ENCODE measurements at places on chromosomes 1 and 21.
A peak's percentile ranks its signal among the peaks of the same experiment; 100 is the strongest.

- DNase-seq = peak; percentile 85
Measured at GRCh38 chr1:203038217-203038741, 12.0 kb downstream of the PPFIA4 start.

DNA sequence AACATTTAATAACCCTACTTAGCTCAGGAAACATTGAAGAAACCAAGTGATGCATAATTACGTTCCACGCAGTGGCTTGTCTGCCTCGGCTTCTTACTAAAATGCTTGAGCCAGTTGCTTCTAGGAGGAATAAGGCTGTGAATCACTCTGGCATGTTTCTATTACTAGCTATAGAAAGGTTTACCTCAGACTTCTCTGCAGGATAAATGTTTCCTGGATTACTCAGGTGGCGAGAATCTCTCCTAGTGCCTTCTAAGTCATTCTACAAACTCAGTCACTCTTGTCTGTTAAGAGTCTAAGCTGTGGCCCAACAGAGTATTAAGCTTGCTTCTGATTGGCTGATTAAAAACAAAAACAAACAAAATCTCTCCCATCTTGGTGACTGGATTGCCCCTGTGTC lies 92.0 kb upstream of the RALGPS2 start:
- DNase-seq = no peak

GRCh38 chr21:44967082-44968047 lies 27.5 kb downstream of the SLX9 start:
- DNase-seq = no peak

- peak; percentile 94 for DNase-seq
Measured at GRCh38 chr1:9823943-9824701, at the start of gene CLSTN1. CLSTN1 (minus strand) TSS chr1:9823965; CDS start chr1:9823733, 232 bp downstream.

DNA sequence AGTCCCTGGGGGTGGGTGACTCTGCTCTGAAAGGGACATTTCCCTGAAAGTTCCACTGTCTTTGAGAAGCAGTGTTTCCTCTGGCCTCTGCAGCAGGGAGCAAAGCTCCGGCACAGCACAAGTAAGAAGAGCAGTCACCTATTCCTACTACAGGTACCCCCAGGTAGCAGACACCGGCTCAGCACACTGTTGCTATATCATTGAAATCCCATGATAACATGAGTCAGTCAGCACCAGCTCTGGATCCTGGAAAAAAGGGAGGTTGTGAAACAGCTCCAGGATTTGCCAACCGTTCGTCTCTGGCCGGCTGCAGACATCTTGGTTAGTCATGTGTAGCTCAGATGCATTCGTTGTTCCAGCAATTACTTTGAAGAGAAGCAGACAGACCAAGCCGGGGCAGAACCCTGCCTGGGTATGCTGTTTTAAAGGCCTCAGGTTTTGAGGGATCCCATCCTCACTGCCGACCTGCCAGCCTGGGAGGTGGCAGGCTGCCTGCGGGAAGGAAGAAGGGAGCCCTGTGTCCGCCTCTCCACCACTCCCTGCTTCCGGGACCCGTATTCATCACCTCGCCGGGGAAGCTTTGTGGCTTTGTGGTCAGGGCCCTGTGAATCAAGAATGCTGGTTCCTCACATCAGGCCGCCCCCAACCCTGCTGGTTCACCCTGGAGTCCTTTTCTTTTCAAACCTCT lies 139.2 kb downstream of the CLIC6 start:
- DNase-seq = no peak

DNA sequence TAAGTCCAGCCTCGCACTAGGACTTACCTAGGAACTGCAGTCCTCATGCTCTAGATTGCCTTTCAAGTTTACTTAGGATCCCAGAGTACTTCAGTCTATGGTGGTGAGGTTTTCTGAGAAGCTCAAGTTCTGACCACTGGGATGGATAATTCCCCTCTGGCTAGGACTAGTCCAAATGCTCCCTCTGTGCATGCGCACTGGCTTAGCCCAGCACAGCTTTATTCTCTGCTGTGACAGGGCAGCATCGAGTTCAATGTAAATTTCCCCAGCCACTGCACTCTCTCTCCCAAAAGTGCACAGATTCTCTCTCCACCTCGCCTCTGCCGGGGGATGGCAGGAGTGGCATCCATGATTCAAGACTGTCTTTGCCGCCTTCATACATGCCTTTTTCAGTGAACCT lies 241.6 kb downstream of the ZNF326 start:
- no peak for DNase-seq

- no peak for DNase-seq
Measured at GRCh38 chr1:28966617-28967016, 52.2 kb downstream of the EPB41 start.

DNA sequence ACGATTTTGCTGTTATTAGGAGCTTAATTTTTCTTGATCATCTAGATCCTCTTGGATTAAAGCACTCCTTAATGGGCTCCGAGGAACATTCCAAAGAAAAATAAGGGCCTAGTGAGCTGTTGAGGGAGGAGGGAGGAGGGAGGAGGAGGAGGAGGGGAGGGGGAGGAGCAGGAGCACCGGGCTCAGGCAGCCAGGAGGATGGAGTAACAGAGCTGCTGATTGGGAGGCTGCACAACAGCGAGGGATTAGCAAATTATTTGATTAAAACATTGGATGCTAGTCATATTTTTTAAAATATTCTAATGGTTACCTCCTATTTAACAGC lies 302.1 kb upstream of the RRP15 start:
- DNase-seq = no peak

- no peak for DNase-seq
Measured at GRCh38 chr1:223323491-223324484, 40.2 kb downstream of the SUSD4 start.

DNA sequence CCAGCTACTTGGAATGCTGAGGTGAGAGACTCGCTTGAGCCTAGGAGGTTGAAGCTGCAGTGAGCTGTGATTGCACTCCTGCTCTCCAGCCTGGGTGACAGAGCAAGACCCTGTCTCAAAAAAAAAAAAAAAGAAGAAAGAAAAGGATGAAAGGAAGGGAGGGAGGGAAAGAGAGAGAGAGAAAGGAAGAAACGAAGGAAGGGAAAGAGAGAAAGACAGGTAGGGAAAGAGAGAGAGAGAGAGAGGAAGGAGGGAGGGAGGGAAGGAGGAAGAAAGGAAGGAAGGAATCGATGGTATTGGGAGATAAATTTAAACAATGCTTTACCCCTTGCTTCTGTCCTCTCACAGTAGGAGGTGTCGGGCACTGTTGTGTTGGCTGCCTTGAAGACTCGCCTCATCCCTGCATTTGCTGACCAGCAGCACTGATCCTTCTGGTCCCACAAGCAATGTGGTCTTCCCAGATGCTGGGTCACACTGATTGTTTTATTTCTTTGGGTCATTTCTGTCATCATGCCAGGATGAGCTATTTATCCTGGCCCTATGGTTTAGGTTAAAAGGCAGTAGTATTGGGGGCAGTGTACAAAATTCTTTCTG lies 30.9 kb downstream of the GPR137B start:
- DNase-seq = no peak

GRCh38 chr21:40015818-40016217 lies 148.6 kb downstream of the PCP4 start:
- no peak for DNase-seq

DNA sequence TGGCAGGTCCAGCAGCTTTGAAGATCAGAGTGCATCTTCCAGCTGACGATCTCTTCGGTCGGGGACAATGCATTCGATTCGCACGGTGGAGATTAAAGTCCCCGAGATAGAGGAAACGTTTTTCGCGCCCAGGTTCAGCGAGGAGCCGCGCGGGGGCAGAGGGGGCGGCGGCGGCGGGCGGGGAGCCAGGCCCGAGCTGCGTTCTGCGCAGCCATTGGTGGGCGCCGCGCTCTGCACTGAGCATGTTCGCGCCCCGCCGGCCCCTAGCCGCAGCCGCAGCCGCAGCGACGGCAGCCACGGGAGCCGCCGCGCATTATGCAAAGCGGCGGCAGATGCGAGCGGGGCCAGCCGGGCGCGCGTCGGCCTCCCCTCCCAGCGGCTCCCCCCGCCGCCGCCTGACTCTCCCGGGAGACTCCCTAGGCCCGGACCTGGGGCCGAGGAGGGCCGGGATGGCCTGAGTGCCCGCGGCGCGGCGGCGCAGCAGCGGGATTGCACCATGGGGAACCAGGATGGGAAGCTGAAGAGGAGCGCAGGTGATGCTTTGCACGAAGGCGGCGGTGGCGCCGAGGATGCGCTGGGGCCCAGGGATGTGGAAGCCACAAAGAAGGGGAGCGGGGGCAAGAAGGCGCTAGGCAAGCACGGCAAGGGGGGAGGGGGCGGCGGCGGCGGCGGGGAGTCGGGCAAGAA lies at the start of gene FMN2:
FMN2 (plus strand) TSS at position 270 of the 687 bp plus-strand sequence; CDS start at position 497, 227 bp downstream.
- no peak for DNase-seq

GRCh38 chr1:184870319-184870718 lies 104.0 kb downstream of the NIBAN1 start:
- DNase-seq = no peak

GRCh38 chr1:5296095-5296494 lies 641.7 kb downstream of the AJAP1 start:
- no peak for DNase-seq

- DNase-seq = no peak
Measured at GRCh38 chr1:37108596-37109188, 74.4 kb upstream of the GRIK3 start.

DNA sequence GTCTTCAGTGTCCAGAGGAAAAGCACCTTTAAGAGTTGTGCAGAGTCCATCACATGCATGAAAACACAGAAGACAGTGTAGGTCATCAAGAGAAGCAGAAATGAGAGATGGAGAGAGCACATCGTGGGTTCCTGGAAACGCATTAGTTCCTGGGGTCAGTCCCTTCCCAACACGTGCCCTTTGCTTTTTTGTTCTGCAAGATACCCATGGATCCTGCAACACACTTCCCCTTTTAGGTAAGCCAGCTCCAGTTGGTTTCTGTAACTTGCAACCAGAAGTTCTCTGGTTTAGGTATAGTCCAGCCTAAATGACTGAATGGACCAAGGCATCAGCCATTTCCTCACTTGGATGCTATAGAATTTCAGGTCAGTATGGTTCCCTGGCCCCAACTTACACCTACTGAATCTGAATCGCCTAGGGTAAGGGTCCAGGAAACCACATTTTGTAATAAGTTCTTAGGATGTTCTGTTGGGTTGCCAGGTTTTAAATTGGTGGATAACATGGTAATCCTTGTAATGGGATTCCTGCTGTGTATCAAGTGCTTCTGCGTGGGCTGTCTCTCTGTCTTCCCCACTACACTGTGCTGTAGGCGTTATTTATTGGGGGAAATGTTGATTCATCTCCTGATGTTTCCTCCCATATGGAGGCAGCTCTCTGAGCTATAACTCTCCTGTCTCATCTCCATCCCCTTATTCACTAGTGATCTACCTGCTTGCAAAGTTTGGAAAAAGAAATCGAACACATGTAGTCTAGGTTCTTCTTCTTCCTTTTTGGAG lies 230.6 kb downstream of the TNR start:
- no peak for DNase-seq

DNA sequence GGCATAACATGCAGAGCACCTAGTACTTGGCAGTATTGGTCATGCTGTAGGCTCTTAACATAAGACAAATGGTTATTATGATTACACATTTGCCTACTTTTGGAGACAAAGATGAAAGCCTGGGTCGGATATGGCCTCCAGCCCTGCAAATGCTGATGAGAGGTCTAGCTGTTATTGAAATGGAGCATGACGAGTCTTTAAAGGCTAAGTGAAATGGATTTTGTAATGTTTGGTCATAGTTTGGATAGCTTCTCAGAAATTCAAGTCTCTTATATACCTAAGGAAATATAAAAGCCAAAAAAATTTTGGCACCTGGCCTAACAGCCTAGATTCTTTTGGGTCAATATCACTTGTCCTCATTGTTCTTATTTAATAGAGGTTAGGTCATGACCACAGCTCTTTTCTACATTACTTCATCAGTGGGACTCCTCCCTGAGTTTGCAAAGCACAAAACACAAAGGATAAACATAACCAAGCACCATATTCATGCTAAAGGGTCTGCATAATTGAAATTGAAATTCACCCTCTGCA lies 69.2 kb upstream of the WLS start:
- DNase-seq = no peak

Measured in femur (tissue), 1 donor.